RKO (cell line): ENCODE measurements at places on chromosomes 4 and X.

- DNase-seq = no peak
These were observed 155.8 kb upstream of the FAT4 start for GRCh38 chr4:125159001-125159400.

GRCh38 chr4:6549445-6549844, 25.5 kb upstream of the MAN2B2 start:
- no peak for DNase-seq

DNA sequence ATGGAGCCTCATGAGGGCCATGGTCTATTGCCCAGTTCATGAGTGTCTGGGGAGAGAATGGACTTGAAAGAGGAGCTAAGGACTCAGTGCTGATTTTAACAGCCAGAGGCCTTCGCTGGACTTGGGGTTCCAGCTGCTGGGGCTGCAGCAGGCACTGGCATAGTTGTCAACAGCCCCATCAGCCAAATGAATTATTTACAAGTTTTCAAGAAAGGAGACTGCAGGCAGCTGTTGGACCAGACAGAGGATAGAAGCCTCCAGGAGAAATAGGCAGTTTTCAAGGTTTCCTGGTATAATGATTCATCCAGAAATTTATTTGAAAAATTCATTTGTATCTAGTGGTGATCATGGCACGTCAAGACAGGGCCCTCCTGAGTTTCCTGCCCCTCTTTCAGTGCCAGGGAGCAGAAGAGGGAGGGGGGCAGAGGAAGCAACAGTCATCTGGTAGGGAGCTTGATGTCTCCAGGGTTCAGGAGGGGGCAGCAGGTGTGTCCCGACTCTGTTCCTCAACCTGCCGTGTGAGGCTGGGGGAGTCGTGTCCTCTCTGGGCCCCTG, 63.1 kb upstream of the GPR78 start:
- no peak for DNase-seq

- no peak for DNase-seq
These were observed 1431.6 kb upstream of the TENM3 start for GRCh38 chr4:180811556-180811955.

- DNase-seq = no peak
These were observed 294.3 kb upstream of the IGFBP7 start for GRCh38 chr4:57404483-57404882.

DNA sequence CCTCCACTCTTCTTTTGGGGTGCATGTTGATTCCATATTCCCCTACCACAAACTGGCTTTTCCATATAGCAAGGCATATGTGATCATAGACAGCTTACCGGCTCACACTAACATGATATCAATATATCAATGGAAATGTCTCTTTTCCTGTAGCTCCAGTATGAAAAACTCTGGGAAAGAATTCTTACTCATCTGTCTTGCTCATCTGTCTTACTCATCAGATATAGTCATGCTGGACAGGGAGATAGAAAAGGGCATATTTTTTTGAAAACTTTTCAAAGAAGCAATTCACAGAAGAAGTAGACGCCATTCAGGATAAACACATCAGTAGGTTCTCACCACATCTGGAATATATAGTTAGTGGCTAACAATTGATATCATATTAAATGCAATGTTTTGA, 794.7 kb downstream of the RAB28 start:
- DNase-seq = peak; percentile 45

GRCh38 chr4:83413676-83414075, 41.9 kb downstream of the HELQ start:
- peak; percentile 54 for DNase-seq

DNA sequence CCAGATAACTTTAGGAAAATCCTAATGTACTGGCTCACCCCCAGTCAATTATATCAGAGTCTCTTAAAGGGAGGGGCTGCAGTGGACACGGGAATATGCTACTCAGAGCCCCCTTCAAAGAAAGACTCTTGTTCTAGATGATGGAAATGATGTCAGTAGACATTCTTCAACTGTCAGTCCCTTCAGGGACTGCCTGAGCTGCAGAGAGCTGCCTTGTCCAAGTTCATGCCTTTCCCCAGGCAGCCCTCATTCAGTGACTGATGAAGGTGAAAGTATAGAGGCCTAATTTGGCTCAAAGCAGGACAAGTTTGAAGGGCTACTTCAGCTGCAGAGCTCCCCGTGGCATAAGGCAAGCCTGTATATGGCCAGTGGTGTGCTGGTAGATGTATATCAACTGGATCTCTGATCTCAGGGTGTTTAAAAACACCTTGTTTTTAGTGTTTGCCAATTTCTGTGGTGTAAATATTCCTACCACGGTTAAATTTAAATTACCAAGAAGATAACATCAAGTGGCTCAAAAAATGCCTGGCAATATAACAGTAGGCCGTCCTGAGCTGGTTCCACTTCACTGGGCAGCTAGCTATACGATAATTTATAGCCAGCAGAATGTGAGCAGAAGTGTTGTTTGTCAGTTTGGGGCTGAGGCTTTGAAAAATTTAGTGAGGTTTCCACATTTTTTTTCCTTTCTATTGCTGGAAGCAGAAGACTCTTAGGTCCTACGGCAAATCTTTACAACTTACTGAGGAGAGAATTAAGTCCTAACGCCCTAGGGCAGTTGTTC, 748.8 kb upstream of the FTHL17 start:
- no peak for DNase-seq

- no peak for DNase-seq
These were observed 69.4 kb downstream of the CCKAR start for GRCh38 chr4:26420913-26421312.

DNA sequence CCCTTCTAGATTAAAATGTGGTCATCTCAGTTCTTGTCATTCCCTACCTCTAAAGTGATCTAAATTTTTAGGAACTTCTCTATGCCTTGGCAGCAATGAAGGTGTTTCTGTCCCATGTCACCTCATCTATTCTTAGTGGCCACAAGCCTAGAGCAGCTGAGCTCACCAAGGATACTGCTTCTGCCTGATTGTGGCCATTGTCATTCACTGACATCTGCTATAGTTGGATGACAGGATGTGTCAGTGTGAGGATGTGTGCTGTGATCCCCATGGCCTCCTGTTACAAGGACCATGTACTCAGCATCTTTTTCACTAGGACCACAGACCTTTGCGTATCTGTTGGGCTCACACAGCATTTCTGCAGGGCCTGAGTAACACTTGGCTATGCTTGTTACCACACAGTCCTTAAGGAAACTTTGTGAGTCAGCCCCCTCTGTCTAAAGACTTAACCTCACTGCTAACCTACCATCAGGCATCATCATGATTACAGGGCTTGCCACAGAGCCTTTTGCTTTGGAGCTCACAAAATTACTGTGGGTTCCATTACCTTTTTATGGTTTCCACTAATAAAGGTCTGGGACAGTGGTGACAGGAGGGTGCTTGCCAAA, 421.0 kb downstream of the ADAM29 start:
- no peak for DNase-seq

DNA sequence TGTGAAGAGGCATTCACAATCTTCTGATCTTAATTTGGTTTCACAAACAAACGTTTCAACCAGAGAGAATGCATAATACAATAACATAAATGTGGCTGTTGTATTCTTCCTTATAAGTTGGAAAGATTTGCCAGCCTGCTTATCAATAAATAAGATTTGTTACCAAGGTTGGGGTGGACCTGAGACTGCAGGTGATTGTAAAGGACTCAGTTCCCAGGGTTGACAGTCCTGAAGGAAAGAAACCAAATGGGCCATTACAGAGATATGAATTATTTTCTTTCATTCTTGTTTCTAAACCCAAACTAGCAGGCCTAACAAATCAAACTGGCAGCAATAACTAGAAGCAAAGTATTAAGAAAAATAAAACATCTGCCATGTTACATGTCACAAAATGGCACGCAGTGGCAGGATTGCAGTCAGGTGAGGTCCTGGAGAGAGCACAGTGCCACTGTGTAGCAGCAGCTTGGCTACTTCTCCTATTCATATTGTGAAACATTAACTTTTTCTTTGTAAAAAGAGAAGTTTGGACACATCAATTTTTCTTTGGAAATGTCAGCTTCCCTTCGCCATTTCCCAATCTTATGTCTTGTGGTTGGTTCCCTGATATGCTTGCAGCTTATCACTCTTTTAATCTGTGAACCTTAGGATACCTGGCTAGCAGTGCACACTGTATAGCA, 133.8 kb upstream of the EMCN start:
- DNase-seq = no peak

DNA sequence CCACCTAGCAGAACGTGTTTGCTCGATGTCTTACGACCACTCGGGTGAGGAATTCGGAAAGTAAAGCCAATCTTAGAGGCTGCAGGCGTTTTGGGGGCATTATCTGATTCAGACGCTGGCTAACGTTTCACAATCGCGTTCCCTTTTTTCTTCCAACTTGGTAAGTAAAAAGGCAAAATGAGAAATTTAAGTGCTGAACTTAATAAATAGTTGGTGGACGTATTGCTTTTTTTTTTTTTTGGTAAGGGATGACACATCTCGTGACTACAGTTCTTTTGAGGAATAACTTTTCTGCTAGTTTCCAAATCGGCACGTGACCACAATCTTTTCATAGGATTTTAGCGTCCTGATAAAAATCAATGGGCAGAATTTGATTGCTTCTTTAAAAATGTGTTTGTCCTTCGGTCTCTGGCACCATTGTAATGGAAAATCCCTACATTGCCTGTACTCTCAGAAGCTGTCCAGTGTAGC, 848 bp downstream of the RAB9A start:
- peak; percentile 30 for DNase-seq

DNA sequence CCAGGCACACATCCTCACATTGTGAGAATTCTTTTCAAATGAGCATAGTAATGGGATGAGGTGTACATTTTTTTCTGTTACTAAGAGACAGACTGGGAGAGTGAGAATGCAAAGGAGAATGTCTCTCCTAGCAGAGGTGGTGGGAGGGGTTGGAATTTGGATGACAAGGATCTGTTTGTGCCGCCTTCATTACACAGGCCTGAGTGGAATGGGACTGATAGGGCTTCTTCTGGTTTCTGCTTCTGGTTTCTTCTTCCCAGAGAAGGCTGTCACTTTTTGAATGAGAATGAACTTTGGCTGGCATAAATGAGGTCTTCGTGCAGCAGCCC, 55.4 kb downstream of the C4orf51 start:
- peak; percentile 90 for DNase-seq

DNA sequence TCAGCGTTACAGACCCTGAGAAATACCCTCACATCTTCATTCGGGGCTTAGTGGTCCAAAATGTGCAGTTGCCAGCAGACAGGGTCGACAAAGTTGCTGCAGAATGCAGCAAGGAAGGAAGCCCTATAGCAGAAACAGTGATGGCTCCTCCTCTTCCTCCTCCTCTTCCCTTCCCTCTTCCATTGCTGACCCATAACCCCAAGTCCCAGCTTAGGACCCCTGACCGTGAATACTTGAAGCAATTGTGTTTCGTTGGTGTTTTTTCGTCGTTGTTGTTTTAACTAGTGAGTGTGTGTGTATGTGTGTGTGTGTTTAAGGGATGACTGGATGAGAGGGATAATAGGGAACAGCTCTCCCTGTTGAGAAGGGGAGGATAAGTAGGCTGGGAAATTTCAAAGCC, 69.5 kb downstream of the SLAIN2 start:
- no peak for DNase-seq

DNA sequence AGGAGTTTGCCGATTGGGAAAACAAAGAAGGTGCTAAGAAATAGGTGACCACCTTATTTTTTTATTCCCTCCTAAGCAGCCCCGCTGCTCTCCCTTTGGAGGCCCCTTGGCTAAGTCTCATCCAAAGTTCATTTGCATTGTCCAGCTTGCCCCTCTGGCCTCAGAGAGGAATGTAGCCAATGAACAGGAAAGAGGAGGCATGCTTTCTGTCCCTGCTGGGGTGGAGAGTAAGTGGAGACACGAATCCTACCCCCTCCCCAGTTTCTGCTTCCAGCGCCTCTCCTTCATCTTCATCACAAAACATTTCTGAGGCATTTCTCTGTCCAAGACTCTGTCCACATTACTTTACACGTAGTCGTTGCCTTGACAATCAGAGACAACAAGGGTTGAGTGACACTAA, 38.7 kb downstream of the NLGN3 start:
- no peak for DNase-seq

DNA sequence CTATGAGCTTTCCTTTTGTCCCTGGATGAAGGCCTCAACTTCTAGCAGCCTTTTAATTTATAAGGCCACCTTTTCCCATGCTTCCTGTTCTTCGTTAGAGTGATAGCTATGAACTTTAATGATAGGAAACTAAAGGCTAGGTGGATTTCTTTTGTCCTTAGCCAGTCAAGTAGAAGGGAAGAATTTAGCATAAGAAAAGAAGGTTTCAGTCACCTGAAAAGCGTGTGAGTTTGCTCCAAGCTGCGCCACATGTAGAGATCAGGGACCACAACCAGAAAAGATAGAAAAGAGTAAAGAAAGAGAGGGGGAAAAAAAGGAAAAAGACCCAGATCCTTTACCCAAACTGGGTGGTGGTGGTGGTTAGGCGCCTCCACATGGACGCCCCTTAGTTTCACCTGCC, 28.6 kb downstream of the LUZP4 start:
- no peak for DNase-seq

DNA sequence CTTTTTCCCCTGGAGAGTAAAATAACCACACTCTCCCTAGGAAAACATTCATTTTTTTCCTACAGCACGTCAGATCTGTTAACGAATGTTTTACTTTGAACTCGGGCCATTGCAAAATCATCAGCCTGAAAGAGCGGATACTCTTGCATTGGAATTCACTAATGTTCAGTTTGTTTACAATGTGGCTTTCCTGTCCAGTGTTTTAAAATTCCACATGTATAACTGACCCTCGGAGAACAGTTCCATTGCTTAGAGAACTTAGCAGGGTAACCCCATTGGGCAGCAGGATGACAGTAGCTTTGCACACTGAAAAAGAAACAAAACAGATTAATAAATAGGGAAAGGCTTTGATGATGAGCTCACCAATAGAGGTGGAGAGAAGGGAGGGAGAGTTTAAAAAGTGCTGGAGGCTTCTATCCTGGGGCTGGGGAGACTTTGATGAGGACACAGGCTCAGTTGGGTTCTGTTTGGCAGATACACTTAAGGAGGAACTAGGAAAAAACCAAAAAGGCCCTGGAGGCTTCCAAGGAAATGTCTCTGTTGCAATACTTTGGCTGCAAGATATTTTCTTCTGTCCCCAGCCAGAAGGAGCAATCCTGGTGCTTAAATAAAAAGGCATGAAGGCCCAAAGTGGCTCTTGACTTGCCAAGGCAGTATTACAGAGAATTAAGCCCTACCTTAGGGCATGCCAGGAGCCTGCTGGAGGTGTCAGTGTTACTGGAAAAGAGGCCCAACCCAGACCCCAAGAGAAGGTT, 143.1 kb downstream of the ARSF start:
- no peak for DNase-seq

DNA sequence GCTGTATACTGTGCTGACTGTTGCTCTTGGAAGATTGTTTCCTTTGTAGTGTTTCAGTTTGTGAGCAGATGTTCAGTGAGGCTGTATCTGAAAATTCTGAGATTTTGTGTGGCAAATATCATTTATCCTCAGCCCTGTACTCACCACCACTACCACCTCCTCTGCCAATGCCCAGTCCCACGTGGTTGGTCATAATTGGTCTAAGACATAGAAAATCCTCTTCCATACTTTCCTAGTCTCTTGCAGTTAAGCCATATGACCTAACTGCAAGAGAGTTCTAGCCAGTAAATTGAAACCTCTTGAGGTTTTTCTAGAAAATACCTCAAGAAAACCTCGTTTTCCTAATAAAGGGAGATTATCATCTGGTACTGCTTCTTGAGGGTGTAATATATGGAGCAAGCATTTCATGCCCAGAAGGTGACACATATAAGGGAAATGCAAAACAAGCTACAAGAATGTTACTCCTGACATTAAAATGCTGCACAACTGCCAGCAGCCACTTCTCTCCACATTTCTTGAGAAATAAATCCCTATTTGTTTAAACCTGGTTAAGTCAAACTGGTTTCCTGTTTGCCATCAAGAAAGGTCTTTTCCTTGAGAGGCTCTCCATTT, 32.8 kb downstream of the ABCE1 start:
- DNase-seq = peak; percentile 21

GRCh38 chr4:25590171-25590570, 65.5 kb upstream of the SLC34A2 start:
- no peak for DNase-seq
